ENCODE measurements at places on chromosomes 3 and 15.

DNA sequence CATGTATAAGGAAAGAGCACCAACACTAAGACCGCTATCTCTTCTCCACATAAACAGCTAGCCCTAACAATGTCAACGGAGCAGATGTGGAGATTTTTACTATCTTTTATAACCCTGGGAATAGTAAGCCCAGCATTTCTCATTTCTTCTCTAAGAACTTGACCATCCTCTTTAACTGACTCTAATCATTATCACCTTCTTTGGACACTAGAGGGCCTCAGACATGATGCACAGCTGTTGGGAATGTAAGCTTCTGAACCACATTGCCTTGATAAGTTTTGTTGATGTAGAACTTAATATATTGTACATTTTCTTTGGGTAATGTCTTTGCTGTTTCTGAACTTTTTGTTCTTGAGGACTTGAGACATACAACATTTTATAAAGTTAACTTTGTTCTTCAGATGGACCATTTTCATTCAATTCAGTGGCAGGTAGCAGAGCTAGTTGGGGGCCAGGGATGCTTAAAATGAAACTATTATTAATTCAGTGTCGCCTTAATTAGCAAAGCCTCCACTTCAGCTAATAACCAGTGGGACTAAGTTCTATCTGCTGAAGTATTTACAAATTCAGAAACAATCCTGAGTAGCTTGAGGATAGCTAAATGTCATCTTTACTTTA is 9.6 kb upstream of the TAGLN3 start:
- no peak for DNase-seq

GRCh38 chr3:44762690-44763089 is 1.1 kb downstream of the KIF15 start:
- no peak for DNase-seq

GRCh38 chr3:136626493-136626892 is 125.7 kb downstream of the STAG1 start:
- no peak for DNase-seq

- DNase-seq: no peak
Observed at GRCh38 chr15:93049233-93049632, 39.8 kb downstream of the RGMA start.

DNA sequence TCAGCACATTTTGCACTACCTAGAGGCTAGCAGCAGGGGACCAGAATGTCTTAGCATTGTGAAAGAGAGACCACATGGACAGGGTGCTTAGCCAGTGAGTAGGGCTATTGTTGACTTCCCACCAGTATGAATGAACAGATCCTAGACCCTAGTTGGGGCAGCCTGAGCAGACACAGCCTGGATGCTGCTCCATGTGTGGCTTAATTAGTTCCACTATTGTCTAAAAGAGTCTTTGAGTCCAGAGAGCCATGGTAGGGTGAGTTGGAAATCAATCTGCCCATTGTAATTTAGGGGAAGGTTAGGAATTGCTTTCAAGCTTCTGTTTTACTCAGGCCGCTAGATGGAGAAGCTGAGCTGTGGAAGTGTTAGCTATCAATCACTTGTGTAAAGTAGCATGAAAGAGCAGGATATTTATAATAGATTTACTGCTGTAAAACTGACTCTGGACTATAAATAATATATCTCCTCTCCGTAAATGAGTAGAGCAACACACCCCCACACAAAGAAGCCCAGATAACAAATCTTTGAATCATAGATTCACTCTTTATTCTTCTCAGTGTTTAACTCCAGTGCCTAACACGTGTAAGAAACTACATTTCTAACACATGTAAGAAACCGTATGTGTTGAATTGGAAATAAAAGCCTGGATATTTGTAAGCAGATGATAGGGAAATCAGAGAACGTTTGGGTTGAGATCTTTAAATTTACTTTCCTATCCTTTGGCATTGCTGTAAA is 4.1 kb upstream of the GCSAM start:
- peak; percentile 54 for DNase-seq

GRCh38 chr3:123636431-123636841 is 51.6 kb upstream of the HACD2 start:
- no peak for DNase-seq

DNA sequence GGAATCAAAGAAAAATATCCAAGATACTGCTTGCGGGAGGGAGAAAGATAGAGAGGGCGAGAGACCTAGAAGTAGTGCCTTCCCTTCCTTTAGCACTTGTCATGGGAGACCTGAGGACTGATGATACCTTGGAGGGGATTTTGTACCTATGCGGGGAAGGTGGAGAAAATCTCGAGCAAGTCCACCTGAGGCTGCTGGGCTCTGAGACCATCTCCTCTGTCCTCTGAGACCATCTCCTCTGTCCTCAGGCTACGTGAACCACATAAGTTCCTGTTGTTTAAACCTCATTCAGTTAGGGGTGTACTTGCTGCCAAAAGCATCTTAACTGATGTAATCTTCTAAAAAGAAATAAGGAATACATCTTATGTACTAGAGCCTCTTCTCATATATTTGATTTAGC is 164.9 kb downstream of the NR2F2 start:
- no peak for DNase-seq

- DNase-seq: no peak
Observed at GRCh38 chr3:170907637-170908234, 701 bp downstream of the EIF5A2 start.

- DNase-seq: no peak
Observed at GRCh38 chr3:113771993-113772392, 25.2 kb downstream of the ATP6V1A start.

- DNase-seq: no peak
Observed at GRCh38 chr15:92813485-92813884, 86.6 kb upstream of the CHD2 start.

- DNase-seq: no peak
Observed at GRCh38 chr3:70519026-70519425, 206.6 kb upstream of the MDFIC2 start.

DNA sequence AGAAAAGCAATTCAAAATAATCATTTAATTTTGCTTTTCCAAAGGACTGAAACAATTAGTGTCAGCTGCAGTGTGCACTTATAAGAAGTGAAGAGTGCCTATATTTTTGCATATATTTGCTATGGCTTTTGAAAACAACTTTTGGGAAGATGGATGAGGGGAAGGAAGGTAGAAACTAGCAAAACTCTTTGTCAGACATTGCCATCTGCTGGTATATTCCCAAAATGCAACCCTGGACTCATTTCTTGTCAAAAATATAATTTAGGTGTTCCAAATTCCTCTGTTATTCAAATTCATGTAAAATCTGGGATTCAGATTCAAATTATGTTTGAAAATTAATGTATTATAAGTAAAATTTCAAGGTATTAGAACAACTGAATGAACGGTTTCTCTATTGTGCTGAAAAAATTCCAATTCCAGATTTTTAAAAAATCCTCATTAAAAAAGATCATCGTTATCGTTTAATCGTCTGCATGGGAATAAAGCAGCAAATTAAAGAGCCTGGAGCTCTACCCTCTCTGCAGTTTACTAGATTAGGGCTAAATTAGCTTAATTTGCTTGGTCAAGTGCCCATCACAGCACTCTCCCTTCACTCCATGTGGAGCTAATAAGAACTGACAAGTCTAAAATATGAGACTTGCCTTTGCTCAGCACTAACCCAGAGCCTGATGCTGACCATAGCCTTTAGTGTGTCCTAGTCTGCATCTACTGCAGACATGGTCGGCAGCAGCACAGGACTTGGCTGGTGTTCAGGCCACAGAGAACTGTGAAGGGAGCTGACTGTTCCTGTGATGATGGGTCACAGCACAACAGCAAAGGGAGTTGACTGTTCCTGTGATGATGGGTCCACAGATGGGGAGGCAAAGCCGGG is 67.9 kb upstream of the MITF start:
- no peak for DNase-seq

DNA sequence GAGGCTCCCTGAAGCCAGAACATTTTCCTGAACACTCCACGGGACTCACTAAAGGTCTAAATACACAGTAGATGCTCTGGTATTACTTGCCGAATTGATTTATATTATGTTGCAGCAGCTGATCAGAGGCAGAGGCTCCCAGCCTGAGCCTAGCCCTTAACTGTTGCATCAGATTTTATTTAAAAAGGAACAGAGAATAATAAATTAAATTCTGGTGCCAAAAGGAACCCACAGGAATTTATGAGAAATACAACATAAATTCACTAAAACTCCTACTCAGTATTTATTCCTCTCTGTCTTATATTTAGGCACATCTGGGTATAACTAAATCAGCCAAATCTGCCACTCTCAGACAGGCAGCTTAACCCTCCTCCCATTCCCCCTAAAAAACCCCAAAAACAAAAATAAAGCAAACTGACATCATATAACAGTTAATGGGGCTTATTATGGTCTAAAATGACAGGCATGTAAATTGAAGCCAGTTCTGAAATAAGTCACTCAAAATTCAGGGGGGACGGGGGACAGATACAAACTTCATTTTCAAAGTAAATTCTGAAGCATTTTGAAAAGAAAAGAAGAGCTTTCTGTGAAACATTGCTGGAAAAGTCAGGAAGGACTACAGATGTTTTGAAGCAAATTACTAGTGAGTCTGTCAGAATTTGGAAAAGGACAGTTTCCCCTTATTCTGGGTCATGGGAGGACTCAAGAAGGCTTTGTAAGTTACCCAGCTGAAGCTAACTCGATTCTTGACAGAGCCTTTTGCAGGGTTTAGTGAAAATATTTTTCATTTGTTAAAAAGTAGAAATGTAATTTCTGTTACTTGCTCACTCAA is 53.8 kb upstream of the CORO2B start:
- no peak for DNase-seq

DNA sequence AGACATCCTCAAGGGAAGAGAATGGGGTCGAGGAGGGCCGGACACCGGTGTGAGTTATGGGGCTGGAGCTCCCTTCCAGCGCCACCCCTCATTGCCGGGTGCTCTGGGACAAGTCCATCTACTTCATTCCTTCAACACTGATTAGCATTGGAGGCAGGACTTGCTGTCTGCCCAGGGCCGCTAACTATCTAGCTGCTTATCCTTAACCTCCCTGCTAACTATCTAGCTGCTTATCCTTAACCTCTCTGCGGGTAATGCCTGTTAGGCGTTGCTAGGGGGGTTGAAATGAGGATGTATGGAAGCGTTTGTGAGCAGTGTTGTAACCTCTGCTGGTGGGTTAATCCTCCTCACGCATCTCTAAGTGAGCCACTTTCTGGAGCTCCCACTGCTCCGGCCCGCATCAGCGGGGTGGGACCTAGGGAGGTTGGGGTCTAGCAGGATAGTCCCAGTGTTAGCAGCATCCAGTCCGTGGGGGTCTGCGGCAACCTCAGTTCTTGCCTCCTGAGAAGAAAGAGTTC is 10.9 kb upstream of the CHAC1 start:
- no peak for DNase-seq

- DNase-seq: no peak
Observed at GRCh38 chr3:4336850-4337546, 33.8 kb downstream of the SETMAR start.

DNA sequence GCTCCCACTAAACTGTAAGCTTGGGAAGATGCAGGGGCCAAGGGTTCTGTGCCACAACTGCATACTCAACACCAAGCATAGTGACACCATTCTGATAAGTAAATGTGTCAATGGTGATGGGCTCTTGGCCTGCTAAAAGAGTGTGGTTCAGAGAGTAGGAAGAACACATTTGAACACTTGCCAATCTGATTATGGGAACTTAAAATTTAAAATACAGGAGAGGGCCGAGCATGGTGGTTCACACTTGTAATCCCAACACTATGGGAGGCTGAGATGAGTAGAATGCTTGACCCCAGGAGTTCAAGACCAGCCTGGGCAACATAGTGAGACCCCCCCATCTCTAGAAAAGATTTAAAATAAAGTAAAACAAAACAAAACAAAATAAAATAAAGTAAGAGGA is 34.1 kb downstream of the PTPN9 start:
- no peak for DNase-seq

- no peak for DNase-seq
Observed at GRCh38 chr3:124318656-124319055, 326.7 kb upstream of the ROPN1 start.

GRCh38 chr3:37387462-37387861 is 213.1 kb upstream of the LRRFIP2 start:
- DNase-seq: no peak

GRCh38 chr15:60745469-60746061 is 266.6 kb upstream of the ICE2 start:
- no peak for DNase-seq

GRCh38 chr3:47954567-47954966 is 61.6 kb downstream of the MAP4 start:
- DNase-seq: no peak

DNA sequence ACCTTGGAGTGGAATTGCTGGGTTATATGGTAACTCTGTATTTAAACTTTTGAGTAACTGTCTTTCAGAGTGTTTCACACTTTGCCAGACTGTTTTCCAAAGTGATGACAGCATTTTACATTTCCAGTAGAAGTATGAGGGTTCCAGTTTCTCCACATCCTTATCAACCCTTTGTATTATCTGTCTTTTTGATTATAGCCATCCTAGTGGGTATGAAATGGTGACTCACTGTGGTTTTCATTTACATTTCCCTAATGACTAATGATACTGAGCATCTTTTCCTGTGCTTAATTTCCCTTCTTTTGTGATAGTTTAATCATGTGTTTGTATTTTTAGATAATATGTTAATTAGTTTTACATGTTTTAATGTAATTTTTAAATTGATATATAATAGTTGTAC is 138.1 kb upstream of the DAZL start:
- no peak for DNase-seq

DNA sequence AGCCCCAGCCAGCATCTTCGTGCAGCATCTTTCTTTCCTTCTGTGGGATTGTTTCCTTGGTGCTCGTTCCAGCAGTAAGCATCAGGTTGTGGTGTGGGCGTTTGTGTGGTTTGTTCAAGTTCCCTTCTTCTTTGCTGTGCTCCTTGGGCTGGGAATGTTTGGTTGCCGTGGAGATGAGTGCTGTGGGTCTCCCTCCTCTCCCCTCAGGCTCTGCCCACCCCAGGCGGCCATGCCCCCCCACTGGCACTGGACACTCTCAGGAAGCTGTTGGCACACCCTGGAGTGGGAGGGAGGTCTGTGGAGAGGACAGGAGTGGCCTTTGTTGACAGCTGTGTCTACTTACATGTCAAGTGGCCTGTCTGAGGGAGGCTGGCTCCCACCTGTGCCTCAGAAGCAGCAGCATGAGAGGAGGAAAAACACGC is 46.5 kb upstream of the SACM1L start:
- DNase-seq: no peak

GRCh38 chr15:77096541-77096940 is 25.6 kb upstream of the TSPAN3 start:
- DNase-seq: no peak

DNA sequence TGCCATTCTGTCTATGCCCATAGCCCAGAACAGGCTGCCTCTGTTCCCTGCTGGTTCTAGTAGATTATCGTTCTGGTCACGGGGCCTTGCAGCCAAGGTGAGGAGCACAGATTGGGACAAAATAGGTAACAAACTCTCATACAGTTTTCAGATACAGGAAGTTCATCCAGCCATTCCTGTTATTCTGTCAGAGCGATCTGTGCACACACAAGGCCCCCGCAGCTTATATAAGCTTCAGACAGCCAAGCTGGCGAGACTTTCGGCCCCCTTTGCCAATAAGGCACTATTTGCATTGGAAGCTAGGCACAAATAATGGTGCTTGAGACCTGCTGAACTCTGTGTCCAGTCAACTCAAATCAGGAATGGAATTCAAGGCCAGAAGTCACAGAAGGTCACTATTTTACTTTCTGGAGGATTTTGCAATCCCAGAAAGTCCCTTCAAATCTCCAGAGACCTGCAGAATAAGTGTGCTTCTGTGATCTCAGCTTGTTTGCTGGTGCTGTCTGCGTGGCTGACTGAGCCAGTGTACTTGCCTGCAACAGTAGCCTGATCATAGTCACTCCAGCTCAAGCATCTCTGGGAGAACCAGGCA is 69.4 kb downstream of the BFSP2 start:
- DNase-seq: no peak

GRCh38 chr15:66126031-66126441 is 127.5 kb downstream of the MEGF11 start:
- DNase-seq: no peak

Data from iPS DF 6.9 (cell line).